ENCODE measurements at places on chromosomes 5 and 9.

DNA sequence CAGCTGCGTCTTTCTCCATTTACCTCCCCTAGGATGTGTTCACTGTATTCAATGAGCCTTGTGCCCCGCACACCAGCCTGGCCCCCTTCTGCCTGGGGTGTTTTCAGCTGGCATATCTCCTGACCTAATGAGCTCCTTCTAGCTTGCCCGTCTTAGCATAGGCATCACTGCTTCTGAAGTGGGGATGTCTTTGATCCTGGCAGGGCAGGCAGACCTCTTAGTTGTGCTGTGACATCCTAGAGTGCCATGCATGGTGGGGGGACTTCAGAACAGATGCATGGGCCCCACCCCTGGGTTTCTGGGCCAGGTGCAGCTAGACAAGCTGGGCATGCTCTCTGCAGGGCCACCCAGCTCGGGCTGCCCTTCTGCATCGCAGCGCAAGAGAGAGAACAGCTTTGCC, 172.7 kb downstream of the GADD45G start:
- DNase-seq, result no peak

GRCh38 chr5:35316611-35317274, 86.5 kb upstream of the PRLR start:
- no peak for DNase-seq

- DNase-seq, result no peak
These were observed 18.9 kb upstream of the MEGF9 start for GRCh38 chr9:120733190-120733589.

GRCh38 chr5:418162-419121, 24.5 kb upstream of the EXOC3 start:
- no peak for DNase-seq

- DNase-seq, result peak; percentile 54
These were observed 76.6 kb downstream of the F2RL2 start for GRCh38 chr5:76546497-76547102.

GRCh38 chr5:100550531-100551051, 15.4 kb downstream of the FAM174A start:
- no peak for DNase-seq

DNA sequence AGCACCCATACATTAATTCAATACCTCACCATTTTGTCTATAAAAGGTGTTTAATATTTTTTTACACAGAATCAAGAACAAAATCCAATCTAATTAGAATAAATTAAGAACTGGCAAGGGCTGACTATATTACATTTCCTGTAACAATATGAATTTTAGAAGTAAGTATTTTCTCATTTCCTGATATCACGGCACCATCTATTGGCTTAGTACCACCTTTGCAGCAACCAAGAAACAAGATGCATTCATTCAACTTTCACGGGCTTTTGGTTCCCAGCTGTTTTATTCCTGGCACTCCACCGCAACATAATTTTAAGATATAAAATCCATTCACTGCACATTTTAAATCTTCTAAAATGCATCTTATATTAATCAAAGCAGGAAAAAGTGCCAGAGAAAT, 20.6 kb downstream of the PSMB7 start:
- DNase-seq, result no peak

DNA sequence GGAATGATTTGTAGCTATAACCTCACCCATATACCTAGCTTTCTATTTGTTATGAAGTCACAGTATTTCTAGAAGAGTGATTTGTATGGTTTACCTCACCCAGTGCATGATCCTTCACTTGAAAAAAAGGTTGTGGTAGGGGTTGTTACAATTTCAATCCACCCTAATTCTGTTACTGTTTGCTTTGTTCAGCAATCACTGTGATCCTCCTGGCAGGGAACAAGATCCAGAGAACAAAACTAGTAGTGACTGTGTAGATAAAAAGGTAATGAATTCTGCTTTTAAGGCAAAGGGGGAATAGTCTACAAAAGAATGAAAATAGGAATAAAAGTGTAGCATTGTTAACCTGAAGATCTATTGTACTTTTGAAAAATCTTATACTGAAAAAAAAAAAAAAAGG, 191.3 kb upstream of the SH3GL2 start:
- no peak for DNase-seq

DNA sequence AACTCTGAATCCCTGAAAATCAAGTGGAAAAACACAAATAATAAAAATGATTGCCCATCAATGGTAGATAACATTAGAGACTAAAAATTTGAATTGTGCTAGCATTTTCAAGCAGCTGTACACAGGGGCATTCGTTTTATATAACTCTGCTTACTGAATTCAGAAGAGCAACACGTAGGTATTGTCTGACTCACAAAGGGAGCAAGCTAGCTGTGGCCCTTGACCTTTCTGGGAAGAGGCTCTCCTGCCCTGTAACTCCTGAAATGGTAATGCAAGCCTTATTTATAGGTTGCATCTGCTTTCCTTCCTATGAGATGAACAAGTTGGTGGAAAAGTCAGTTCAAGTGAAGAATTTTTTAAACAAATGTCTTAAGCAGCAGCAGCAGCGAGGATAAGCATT, 218.7 kb upstream of the EFNA5 start:
- DNase-seq, result no peak

DNA sequence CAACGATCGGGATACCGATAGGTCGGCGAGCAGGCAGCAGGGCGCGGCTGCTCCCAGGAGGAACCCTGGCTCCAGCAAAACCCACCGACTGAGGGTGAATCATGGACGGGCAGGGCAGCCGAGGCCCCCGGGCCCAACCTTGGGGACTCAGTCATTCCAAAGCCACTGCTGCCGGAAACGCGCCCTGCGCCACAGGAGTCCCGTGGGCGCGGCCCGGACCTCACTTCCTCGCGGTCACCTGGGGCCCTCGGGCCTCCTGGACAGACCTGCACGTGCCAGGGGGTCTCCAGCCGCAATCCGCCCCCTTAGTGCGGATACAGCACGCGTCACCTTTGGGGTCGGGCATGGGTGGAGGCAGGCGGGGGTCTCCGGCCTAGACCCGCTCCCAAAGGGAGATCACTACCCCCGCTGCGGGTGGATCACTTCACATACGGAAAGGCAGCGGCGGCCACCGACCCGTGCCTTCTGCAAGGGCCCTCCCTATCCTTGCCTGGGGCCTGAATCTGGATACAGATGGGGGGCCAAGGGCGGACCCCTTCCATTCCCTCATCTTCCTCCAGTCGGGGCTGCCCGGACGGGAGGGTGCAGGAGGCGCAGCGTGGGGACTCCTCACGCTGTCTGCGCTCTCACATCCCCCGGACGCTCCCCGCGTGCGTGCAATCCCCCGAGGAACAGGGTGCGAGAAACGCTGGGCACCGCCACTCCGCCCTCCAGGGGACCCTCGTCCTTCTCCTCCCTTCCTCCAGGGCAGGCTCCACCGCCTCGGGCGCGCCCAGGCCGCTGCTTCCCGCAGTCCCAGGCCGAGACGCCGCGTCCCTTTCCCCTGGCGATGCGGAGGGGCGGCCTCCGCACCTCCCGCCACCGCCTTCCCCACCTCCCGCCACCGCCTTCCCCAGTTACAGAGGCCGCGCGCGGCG, 586 bp downstream of the TXN start:
- peak; percentile 46 for DNase-seq

DNA sequence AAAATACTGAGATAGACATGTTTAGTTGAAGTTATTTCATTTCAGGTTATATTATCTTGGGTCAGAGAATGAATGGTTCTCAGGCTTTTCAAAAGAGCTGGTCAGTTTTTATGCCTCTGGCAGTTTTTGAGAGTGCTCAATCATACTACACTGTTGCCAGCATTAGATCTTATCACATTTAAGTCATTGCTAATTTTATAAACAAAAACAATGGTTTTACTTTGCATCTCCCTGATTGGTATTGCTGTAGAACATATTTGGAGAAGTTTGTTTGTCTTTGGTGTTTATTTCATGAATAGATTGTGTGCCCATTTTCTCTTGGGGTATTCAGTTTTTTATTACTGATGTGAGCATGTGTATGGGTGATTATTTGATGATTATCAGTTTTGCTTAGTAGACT, 1.5 kb downstream of the CATSPER3 start:
- no peak for DNase-seq

DNA sequence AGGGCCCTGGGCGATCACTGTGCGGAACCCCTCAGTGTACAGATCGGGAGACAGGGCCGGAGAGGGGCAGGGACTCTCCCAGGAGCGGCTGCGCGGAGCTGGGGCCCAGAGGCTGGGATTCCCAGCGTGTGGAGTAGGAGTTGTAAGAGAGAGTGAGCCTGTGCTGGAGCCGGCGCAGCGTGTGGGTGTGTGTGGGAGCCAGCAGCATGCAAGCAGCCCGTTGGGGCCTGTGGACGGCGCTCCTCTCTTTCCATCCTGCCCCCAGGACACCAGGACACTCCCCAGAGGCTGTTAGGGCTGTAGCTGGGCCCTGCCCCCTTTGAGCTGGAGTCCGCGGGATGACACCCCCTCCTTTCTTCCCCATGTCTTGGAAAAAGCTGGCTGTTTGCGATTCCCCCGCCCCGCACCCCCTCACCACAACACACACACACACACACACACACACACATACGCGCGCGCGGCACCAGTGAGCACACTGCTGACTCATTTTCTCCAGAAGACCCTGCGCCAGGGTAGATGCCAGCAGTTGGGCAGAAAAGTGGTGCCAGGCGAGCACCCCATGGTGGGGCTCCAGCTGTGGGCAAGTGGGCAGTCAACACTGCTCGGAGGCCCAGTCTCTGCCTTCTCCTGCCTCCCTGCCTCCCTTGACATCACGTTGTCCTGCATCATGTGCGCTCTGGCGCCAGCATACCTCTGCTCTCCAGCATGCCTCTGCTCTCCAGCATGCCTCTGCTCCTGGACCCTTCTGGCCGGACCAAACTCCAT, 1.5 kb downstream of the COL27A1 start:
- DNase-seq, result peak; percentile 46

DNA sequence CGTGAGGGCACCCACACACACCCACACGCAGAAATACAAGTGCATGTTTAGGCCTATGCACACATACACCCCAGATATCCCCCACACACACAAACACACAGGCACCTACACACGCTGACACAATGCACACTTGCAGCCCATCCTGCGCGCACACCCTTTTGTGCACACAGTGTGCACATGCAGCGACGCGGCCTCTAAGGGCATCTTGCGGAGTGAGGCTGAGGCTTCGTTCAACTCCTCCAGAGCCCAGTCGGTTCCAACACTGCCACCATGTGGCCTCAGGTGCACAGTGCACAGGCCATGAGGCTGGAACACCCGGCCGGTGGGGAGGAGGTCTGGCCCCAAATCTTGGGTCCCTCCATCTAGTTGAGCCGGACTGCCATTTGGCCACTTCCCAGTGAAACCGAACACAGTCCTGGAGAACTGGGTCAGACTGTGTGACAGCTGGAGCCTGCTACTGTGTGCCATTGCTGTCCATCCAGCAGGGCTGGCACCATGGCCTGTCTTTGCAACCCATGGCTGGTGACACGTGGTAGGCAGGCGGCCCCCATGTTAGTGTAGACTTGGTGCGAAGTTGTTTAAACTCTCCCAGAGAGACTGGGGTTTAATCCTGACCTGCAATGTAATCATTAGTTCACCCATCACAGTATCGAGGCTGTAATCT, 97.7 kb upstream of the MVB12B start:
- peak; percentile 54 for DNase-seq

DNA sequence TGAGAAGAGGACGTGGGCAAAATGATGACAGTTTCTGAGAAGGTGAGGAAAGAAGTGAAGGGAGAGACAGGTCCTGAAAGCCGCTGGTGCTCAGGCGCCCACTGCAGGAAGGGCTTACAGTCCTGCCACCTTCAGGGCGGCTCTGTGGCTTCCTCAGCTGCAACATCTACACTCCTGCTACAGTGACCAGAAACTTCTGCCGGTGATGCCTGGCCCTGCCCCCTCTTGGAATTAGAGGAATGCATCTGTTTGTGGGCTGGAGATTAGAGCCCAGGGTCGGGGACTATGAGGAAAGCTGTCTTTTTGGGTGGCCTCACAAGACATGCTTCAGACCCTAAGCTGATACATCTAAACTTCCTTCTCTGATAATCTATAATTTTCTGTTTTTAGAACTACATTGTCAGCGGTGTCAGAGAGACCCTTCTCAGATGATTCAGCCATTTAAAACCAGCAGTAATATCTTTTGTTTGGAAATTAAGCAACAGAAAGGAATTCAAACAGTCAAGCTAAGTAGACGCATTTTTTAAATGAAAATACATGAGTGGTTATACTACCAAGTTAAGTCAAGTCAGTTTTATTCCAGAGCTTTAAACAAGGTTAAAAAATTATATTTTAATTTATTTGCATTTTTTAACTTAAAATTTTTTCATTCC, 30.4 kb downstream of the PRDM6 start:
- no peak for DNase-seq

GRCh38 chr5:63228154-63228553, 649.5 kb downstream of the LRRC70 start:
- no peak for DNase-seq

- peak; percentile 65 for DNase-seq
These were observed 25.8 kb upstream of the HSD17B3 start for GRCh38 chr9:96327694-96328352.
